ENCODE measurements at places on chromosomes 13 and 19.

DNA sequence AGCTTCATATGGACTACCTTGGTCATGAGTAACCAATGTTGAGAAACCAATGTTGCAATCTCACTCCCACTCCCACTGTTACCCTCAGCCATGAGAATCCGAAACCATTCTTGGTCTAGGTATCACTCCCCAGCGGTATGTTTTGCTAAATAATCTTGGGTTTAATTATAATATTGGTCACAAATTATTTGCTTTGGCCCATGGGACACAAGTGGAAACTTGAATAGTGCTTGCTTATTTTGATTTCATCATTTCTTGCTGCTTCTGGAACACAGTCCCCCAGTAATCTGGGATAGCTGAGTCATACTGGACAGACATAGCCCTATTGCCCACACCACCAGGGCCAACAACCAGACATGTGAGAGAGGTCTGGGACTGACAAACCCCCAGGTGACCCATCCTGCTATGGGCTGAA, 171.6 kb upstream of the IPO5 start:
- DNase-seq = no peak

- DNase-seq = peak; percentile 77
Measured at GRCh38 chr19:55255618-55256423, 3.0 kb downstream of the PPP6R1 start.

DNA sequence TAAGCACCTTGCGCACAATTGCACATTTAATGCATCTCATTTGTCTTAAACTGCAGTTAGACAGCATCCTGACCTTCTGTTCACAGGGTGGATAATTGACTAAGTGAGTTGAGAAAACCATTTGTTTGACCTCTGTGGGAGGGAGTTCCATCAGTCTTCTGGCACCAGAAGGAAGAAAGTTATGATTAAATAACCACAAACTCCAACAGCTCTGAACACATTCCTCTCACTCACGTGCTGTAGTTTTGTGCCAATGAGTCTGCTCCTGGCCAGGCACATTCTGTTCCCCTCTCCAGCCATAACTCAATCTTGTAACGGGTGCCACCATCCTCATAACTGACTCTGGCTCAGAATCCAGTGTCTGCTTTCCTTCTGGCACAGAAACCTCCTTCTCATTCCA, 817.2 kb downstream of the SLITRK1 start:
- DNase-seq = no peak

DNA sequence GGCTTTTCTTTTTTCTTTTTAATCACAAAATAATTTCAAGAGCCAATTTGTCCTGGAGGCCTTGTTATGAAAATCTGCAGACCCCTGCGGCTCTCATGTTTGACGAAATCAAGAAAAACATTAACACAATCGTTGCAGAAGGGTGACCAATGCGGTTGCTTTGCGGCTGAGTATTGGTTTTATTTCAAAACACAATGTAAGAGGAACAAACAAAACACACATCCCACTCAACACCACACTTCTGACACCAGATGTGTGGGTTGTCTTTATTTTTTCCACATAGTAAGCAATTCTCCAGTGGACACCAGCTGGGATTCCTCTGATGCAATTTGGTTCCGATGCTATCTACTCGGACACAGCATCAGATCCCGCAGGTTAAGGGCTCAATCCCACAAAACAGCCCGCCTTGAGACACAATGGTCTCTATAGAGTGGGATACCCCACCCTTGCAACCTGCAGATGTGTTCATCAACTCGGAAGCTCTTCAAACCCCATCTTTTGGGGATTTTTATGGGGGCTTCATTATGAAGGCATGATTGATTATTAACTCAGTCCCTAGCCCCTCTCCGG, 21.9 kb upstream of the CCDC124 start:
- no peak for DNase-seq

- DNase-seq = peak; percentile 86
Measured at GRCh38 chr19:2578901-2579677, 103.2 kb downstream of the GADD45B start.
